ENCODE measurements at places on chromosomes 7 and 10.

DNA sequence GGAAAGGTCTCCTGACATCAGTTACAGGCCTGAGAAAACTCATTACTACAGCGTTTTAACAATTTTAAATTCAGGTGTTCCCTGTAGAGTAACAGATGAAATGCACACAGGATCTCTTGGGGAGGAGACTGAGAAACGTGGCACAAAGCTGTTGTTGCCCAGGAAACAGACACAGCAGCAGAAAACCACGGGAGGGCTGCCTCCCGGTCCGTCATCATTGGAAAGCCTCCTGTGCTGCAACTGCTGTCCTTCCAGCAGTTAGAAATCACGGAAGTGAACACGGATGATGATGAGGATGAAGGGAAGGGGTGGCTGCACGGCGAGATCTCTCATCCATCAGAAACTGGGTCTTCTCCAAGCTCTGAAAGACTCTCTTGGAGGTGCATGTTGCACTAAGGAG is 94.6 kb upstream of the RNF32 start:
- no peak for DNase-seq

DNA sequence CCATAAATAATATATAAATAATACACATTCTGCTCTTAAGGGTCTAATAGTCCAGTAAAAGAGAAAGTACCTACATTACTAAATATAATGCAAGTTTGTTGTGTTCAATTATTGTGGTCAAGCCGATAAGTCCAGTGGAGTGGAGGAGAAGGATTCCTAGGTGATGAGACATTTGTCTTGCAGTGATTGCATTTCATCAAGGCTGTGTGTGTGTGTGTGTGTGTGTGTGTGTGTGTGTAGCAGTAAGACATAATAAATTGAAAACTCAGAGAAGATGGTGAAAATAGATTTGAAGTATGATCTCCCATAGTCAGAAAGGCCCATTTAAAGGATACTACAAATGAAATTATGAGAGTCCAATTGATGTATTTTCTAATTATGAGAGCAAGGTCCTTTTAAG is 192.5 kb upstream of the SEMA3C start:
- peak; percentile 40 for DNase-seq

- no peak for DNase-seq
These were observed 54.2 kb downstream of the DIP2C start for GRCh38 chr10:635088-635861.

DNA sequence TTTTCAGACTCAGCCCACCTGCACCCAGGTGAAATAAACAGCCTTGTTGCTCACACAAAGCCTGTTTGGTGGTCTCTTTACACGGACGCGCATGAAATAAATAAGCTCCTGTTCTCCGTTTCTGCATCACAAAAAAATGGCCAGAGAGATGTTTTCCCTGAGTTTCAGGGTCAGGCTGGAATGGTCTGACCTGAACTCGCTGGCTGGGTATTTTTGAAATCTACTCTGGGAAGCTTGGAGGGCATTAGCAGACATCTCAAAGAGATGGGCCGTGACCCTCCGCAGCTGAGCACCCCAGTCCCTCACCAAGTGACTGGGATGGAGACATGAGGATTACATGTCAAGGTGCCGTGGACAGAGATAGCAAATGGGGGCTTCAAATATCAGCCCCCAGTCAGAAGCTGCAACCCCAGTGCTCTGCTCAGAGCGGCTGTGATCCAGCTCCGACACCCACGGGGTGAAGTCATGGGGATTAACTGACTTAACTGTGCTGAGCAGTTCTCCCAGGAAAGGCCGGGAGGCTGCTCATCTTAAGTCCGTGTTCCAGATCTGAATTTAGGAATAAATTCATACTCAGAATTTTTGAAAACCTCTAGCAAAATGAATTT is 22.3 kb downstream of the CALML5 start:
- no peak for DNase-seq

DNA sequence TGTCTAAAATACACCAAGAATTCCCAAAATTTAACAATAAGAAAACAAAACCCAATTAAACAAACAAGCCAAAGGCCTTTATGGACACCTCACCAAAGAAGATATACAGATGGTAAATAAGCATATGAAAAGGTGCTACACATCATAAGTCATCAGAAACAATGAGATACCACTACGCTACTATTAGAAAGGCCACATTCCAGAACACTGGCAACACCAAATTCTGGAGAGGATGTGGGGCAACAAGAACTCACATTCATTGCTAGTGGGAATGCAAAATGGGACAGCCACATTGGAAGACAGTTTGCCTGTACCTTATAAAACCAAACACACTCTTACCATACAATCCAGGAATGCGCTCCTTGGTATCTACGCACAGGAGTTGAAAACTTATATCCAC is 291.4 kb downstream of the TNS3 start:
- DNase-seq: no peak

GRCh38 chr10:2130705-2131305 is 393.5 kb upstream of the ADARB2 start:
- no peak for DNase-seq

DNA sequence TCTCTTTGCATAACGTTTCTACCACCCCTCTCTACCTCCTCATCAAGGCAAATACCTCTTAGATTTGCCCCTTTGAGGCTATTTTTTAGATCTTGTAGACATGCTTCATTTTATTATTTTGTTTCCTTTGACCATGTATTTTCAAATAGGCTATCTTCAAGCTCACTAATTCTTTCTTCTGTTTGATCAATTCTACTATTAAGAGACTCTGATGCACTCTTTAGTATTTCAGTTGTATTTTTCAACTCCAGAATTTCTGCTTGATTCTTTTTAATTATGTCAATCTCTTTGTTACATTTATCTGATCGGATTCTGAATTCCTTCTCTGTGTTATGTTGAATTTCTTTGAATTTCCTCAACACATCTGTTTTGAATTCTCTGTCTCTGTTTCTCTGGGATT is 82.8 kb downstream of the BBS9 start:
- no peak for DNase-seq

Data from SW 1271 (cell line).